T-cell (primary cell): ENCODE measurements at places on chromosomes 5 and 9. TPM values are rescaled to one million over a fixed set of nuclear protein-coding genes. Genes with fewer than 3 reads are reported as not detected.

DNA sequence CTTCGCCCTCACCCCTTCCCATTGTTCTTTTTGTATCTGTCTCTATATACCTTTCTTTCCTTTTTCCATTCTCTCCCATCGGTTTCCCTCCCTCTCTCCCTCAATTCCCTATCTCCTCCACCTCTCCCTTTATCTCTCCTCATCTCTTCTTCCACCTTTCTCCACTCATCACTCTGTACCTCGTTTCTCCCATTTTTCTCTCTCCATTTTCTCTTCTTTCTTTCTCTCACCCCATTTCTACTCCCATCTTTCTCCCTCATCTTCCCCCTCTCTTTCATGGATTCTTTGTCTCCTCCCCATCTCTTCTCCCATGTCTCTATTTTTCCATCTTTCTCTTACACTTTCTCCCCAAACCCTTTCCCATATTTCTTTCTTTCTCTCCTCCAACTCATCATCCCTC, 385.9 kb upstream of the CLINT1 start:
- no peak for DNase-seq

DNA sequence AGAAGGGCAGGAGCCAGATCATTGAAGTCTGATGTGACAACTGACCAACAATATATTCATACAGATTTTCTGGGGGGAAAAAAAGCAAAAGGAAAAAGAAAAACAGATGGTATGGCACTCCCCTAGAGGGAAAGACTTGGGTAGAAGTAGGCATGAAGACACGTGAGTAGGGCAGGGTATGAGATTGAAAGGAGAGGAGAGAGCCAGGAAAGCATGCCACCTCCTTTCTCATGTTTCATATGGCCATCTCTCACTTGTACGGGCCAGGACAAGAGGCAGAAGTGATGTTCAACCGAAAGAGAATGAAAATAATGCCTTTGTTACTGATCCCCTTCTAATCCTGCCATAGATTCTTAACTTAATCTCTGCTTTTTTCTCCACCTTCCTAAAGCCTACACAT, 139.0 kb upstream of the ACTBL2 start:
- no peak for DNase-seq

The NXNL2 gene
- total RNA-seq = not detected

The CCNJL gene
- total RNA-seq = not detected

- no peak for DNase-seq
Measured at GRCh38 chr9:88927510-88927909, 63.8 kb upstream of the S1PR3 start.

- no peak for DNase-seq
Measured at GRCh38 chr5:180129291-180130190, 58.0 kb upstream of the RNF130 start.

DNA sequence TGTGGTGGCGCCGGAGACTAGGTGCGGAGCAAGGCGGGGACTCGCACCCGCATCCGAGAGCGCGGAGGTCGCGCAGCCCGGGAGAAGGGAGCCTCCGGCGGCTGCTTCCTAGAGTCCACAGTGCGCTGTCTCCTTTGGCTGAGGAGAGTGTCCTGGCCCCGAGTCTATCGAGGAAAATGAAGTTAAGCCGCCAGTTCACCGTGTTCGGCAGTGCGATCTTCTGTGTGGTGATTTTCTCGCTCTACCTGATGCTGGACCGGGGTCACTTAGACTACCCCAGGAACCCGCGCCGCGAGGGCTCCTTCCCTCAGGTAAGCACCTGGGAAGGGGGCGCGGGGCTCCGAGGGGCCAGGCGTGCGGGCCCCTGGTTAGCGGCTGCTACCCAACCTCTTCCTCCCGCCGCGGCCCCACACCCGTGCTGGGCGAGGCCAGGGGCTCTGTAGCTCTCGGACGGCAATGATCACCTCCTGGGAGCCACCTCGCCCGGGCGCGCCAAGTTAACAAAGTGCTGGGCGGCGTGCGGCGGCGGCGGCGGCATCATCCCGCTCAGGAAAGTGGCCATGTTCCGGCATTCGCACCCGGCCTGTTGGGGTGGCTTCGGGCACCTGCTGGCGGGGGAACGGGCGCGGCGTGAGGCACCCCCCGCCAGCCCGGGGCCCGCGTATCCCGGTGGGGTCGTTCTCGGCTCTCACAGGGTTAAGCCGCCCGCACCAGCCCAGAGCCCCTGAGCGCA, 681 bp downstream of the MAN2A1 start:
- no peak for DNase-seq

- DNase-seq = no peak
Measured at GRCh38 chr5:17991775-17992174, 357.5 kb downstream of the TAF11L14 start.

- no peak for DNase-seq
Measured at GRCh38 chr5:138402640-138403039, 36.2 kb upstream of the REEP2 start.

GRCh38 chr9:128634111-128634510, 22.5 kb downstream of the DYNC2I2 start:
- DNase-seq = no peak

DNA sequence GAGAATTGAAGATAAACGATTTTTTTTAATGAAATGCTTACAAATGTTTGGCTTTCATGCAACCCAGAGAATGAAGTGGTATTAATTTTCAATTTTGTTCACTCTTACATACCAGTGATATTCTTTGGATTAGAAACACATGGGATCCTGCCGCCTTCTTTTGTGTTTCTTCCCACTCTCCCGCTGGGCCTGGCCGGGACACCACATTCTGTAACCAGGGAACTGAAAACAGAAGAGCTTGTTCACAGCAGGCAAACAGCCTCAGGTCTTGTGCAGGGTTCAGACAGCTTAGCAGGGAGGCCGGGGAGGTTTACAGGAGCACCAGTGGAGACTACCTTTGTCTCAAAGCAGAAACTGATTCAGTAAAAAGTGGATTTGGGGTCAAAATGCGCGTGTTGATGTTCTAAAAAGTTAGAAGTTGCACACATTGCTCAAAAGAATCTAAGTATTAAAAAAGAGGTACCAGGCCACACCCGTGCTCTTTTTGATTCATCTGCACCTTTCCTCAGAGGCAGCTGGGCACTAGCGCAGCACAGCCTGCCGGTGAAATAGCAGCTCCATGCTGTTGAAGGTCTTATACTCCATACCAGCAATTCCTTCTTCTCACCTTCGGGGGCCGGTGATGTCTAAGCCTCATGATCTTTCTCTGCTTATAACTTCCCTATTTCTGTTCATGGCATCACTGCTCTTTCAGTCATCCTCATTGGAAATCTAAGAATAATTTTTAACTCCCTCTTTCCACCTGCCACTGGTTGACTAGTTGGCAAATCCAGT, 67.1 kb downstream of the GRAMD2B start:
- no peak for DNase-seq

DNA sequence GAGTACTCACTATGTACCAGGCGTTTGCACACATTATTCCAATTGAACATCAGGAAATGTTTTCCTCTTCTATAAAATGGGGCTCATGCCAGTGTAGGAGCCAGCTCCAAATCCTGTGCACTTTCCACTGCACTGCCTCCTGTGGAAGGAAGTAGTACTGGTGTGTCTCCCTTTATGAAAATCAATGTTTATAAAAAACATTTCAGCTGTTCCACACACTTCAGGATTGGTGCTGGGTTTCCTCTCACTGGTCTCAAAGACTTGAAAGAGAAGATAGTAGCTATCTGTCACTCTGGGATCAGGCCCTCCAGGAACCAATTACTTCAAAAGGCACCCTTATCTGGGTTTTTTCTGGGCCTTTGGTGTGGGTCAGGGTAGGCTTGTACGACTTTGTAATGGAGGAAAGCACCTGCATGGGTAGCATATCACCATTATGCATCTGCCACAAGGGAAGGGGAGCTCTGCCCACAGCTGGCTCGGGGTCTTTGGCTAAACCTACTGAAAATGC, 32.5 kb downstream of the RAB14 start:
- no peak for DNase-seq

- DNase-seq = no peak
Measured at GRCh38 chr5:68033029-68033428, 182.5 kb upstream of the PIK3R1 start.

DNA sequence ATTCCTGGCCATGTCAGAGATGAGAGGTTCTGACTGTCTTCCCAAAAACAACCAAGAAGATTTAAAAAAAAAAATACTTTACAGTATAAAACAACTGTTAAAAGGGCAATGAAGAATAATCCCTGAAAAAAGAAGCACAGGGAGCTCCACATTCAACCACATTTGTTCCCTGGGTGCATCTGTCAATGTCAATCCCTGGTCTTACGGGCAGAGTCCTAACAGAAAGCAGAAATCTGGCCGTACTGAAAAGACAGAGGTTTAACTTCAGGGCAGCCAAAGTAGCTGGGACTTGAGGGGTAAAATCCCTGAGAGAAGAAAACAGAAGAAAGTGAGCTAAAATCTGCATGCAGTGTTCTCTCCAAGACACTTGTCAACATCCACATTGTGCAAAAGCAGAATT, 76.6 kb downstream of the RICTOR start:
- no peak for DNase-seq

- DNase-seq = no peak
Measured at GRCh38 chr5:145244788-145245187, 590.4 kb downstream of the PRELID2 start.

The UGT3A1 gene
- not detected for total RNA-seq

The CCDC192 gene
- total RNA-seq = not detected

GRCh38 chr5:165630261-165630778, 2124.9 kb downstream of the MAT2B start:
- no peak for DNase-seq

The COL23A1 gene
- total RNA-seq = 0.07 TPM

DNA sequence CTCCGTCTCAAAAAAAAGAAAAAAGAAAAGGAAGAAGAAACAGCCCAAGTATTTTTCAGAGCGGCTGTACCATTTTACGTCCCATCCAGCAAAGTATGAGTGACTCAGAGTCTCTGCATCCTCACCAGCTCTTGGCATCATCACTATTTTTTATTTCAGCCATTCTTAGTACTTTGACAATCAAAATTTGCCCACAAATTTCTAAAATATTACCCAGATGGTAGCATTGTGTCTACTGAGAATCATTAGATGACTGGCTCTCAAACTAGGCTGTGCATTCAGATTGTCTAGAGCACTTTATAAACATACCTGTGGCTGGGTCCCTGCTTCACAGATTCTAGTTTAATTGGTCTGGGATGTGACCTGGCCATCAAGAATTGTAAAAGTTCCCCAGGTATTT, 21.6 kb upstream of the MELK start:
- DNase-seq = no peak

DNA sequence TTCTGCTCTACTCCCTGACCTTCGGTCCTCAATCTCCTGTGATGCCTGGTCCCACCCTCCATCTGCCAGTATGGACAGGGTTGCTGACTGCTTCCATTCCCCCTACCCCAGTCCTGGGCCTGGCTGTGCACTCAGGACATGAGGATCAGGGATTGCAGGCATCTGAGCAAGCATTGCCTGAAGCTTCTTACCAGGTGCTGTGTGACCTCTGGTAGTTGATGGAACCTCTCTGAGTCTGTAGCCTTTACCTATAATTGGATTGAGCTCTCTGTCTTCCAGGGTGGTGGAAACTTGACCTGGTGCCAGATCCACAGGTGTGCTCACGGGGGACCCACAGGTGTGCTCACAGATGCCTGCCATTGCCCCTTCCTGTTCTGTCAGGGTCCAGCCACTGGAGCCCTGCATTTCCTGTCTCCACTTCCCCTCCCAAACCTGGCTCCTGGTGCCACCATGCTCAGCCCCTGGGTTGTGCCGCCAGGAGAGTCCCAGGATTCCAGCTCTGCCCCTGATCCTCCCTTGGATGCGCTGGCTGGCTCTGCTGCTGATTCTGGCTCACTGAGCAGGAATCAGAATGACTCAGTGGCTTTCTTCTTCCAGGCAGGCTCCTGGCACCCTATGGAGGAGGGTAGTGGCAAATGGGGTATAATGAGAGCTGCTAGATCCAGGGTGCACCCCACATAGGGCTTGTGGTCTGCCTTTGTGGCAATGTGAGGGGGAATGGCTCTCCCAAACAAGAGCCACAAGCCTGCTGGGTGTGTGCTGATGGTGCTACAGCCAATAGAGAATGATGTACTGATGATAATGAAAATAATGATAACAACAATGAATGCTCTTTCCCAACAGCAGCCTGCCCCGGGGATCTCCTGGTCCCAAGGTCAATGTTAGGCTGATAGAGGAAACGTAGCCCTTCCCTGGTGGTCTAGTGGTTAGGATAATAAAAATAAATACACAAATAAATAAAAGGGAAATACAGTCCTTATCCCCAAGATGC, 35.2 kb upstream of the PSD2 start:
- DNase-seq = no peak

- DNase-seq = no peak
Measured at GRCh38 chr9:10704720-10705119, 91.9 kb upstream of the PTPRD start.
